Dorsolateral prefrontal cortex (tissue), 122 donors: ENCODE measurements at places on chromosomes 1 and 21.

GRCh38 chr21:41169701-41170100 lies 1.7 kb downstream of the BACE2 start:
- no peak for DNase-seq

- no peak for DNase-seq
These were observed 269.4 kb downstream of the HLX start for GRCh38 chr1:221148660-221149059.

DNA sequence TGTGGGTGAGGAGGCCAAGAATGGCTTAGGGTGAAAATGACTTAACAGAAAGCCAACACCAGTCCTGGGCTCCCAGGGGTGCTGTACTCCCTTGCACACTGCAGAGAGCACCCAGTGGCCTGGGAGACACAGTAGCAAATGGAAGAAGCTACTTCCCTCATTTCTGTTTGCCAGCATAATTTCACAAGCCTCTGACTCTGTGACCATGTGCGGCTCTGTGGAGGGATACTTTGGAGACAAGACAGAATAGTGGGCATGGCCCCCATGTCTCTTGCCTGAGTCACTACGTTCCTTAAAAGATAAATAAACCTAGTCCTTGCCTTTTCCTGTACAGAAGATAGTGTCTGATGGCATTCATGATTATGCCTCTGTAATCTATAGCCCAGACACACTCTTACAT lies 38.1 kb downstream of the TRIM62 start:
- DNase-seq, result no peak

DNA sequence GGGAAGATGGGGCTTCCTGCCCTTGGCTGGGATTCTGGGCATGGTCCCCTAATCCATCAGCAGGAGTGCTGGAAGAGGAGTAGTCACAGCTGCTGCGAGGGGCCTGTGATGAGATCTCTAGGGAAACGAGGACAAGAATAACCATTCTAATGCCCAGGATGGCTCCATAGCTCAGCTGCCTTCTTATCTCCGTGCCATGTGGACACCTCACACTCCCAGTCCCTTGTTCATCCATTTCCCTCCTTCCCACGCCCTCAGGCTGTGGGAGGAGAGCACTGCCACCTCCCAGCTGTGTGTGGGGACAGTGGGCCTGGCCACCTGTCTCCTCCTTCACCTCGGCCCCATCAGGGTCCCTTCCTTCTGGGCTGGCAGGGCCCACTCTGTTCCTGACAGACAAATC lies 16.1 kb upstream of the ETV3 start:
- DNase-seq, result no peak

DNA sequence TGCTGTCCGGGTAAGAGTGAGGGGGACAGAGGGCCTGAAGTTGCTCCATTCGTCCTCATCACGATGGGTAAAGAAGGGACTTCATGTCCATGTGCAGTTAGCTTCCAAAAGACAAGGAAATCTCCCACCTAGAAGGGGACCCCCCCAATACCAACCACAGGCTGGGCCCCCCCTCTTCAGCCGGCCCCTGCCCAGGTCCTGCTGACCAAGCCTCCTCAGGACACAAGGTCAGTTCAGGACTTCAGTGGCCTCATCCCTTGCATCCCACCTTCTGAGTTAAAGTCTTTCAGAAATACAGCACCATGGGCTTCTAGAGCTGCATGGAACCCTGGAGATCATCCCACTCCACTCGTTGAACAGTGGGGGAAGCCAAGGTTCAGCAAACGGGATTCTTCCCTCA lies 115.4 kb upstream of the ERG start:
- DNase-seq, result no peak

GRCh38 chr1:26038477-26038876 lies 7.4 kb downstream of the SLC30A2 start:
- DNase-seq, result no peak

GRCh38 chr1:110210604-110211495 lies 736 bp downstream of the KCNC4 start:
- DNase-seq, result peak; percentile 63

- no peak for DNase-seq
These were observed 64.8 kb downstream of the RPE65 start for GRCh38 chr1:68384872-68385411.

- no peak for DNase-seq
These were observed 1.5 kb upstream of the SPATC1L start for GRCh38 chr21:46185716-46186115.

DNA sequence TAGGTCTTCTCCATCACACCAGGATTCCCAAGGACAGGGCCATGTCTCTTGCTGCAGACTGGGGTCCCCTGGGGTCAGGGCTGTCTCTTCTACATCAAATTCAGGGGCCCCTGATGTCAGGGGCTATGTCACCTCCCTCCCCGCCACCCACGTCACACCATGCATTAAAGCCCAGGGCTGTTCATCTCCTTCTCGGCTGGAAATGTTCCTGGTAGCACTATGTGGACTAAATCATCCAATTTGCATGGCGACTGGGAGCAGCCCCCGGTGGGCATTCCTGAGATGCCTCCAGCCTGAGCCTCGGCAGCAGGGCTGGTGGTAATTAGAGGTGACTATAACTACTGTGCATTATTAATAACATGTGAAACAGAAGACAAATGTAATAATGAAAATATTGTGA lies 151.7 kb upstream of the HMGB4 start:
- no peak for DNase-seq

DNA sequence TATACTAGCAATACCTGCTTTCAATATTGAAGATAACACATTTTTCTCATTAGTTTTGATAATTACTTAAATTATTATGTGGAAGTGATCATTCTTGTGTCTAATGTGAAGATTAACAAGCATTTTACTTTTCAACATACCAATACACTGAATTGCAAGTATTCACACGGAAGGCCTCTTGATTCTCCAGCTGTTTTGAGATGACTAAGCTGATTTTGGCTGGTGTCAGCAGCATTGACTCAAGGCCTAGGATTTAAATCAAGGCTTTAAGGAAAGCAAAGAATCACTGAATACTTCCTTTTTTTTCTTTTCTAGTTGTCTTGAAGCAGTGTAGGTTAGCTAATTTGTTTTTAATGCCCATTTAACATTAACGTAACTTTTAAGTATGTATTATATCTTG lies 373.7 kb downstream of the SRGAP2C start:
- no peak for DNase-seq

DNA sequence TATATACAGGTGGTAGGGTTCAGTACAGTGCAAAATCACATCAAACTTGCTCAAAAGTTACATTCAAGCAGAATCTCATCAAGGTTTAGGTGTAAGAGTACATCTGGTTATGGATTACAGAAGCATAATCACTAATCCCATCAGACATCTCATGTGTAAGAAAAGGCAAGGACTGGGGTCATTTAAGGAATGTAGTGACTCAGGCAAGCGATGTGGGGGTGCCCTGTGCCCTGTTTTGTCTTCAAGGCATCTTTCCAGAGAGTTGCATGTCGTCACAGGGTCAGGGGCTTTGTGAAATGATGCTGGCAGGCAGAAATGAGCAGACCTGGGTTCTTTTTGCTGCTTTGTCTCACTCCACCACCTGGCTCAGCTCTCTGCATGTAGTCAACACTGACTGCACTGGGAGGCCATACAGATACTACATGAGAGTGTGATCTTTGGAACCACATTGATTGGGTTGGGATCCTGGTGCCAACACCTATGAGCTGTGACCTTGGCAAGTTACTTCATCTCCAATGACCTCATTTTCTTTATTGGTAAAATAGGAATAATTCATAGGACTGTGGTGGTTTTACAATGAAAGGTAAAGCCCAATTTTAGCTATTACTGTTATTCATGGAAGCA lies 8.2 kb upstream of the HHIPL2 start:
- DNase-seq, result no peak

GRCh38 chr1:245148861-245149260 lies 5.9 kb upstream of the KIF26B start:
- DNase-seq, result no peak

GRCh38 chr1:38064197-38064903 lies 17.8 kb upstream of the POU3F1 start:
- peak; percentile 65 for DNase-seq

GRCh38 chr1:218069180-218069579 lies 215.9 kb upstream of the RRP15 start:
- DNase-seq, result no peak

DNA sequence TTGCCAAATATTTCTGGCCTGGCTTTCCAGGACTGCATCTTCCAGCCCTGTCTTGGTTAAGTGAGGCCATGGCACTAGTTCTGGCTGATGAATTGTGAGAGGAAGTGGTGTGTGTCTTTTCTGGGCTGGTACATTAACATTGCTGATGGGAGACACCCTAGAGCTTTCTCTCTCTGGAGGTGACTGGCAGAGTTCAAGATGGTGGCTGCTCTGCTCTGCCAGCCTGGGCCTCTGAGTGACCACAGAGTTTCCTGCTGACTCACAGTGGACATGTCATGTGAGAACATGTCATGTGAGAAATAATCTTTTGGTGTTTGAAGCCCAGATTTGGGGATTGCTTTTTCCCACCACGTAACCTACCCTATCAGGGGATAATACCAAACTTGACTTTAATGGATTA lies 218.0 kb upstream of the KIAA0040 start:
- no peak for DNase-seq

- no peak for DNase-seq
These were observed 36.5 kb downstream of the FHAD1 start for GRCh38 chr1:15283526-15283925.

DNA sequence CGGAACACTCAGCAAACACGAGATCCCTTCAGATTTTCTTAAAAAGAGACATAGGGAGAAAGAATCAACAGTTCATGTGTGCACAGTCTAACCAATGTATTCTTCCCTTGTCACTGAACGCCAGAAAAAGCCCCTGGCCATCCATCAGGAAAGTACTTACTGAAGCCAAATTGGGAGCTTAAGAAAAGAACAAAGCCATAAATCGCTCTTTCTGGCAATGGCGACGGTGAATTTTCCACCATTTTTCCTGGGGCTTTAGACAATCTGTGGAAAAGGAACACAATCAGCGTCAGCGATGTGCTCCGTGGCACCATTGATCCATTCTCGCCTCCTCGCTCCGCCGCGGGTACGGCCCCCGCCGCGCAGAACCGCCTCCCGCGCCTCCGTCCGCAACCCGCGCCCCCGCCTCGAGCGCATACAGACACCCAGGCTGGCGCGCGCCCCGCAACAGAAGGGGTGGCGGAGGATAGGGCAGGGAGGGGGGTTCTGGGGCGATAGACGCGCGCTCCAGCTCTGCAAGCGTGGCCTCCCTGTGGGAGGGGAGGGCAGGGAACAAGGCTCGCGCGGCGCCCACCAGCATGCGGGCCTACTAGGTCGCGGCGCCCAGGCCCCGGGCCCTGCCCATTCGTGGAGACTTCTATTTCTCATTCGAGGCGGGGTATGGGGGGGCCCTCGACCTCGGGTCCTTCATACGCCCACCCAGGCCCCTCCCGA lies 440 bp downstream of the PIGP start:
- DNase-seq, result peak; percentile 71

DNA sequence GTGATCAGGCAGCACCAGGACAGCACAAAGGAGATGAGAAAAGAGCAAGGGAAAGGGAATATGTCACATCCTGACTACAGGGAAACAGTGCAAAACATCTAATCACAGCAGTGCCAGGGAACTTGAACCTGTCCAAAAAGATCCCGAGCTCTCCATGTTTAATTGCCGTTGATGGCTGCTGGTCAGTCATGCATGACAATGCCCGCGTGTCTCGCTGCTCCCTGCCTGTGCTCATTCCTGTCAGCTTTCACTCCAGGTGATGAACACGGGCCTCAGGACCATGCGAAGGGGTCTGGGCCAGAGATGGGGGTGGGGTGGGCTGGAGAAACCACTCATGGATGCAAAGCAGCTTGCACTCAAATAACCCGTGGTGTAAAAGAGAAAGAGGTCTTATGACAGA lies 287.0 kb downstream of the GPATCH2 start:
- DNase-seq, result no peak

GRCh38 chr1:18118078-18118477 lies 10.5 kb downstream of the IGSF21 start:
- no peak for DNase-seq
